ENCODE measurements at places on chromosomes 7 and 10. TPM values are rescaled to one million over a fixed set of nuclear protein-coding genes. Genes with fewer than 3 reads are reported as not detected.

Gene CTAGE4
- 0.87 TPM for total RNA-seq

Gene HABP2
- total RNA-seq = not detected

Gene HIPK2
- total RNA-seq = 17.6 TPM

Gene TDRD1
- 0.16 TPM for total RNA-seq

GRCh38 chr10:6953271-6953801, 373.3 kb upstream of the PRKCQ start:
- DNase-seq = no peak

DNA sequence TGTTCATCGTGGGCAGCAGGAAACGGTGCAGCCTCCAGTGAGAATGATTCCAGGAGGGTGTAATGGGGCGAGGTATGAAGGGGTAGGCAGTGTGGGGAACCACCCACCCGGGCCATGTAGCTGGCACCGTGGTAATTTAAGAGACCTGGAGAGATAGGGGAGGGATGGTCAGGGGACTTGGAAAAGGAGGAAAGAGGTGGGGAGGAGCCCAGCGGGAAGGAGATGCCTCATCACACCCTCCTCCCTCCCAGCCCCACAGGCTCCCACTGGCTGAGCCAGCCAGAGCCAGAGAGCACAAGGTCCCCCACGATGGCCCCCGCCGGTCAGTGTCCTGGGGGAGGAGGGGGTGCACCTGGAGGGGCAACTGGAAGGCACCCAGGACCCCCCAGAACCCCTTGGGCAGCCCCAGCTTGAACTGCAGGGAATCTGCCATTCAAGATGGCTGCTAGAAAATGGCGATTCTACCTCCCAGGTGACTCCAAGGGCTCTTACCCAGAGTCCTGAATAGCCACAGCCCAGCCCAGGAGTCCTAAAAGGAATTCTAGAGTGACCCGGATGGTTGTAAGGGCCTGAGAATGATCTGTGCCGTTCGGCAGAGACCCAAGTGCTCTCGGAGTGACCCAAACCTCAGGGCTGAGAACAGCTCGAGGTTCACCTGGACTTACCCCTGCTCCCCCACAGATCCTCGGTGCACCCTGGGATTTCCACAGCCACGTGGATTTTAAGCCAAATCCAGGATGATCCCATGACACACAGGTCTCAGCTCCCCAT, 28.8 kb downstream of the CALML3 start:
- DNase-seq = no peak
